ENCODE measurements at places on chromosomes 11 and 22.

GRCh38 chr11:88203604-88204003 lies 28.4 kb upstream of the RAB38 start:
- DNase-seq = no peak

DNA sequence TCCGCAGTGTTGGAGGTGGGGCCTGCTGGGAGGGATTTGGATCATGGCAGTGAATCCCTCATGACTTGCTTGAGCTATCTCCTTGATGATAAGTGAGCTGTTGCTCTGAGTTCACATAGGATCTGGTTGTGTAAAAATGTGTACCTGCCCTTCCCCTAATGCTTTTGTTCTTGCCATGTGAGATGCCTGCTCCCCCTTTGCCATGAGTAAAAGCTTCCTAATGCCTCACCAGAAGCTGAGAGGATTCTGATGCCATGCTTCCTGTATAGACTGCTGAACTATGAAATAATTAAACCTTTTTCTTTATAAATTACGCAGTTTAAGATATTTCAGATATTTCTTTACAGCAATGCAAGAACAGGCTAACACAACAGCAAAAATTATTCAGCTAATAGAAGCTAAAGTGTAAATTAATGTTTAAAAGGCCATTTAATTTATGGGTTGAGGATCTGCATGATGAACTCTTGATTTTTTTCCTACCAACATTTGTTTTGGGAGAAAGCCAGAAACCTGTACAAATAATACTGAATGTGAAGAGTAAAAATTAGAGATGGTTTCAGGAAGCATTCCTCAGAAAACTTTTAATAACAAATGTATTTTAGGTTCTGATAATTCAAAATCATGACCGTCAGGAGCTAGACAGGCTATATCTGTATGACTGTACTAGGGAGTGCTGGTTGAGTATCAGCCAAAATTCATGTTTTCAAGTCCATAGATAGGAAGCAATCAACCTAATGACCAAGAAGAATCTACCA lies 177.5 kb upstream of the GRIA4 start:
- no peak for DNase-seq

GRCh38 chr11:115190196-115190595 lies 314.0 kb downstream of the CADM1 start:
- DNase-seq = no peak

- no peak for DNase-seq
Observed at GRCh38 chr11:129785383-129786111, 30.1 kb upstream of the TMEM45B start.

- no peak for DNase-seq
Observed at GRCh38 chr11:73201249-73201648, 16.8 kb upstream of the P2RY2 start.

All from nucleus accumbens (tissue), 56 donors.